Breast epithelium (tissue), 4 donors: ENCODE measurements at places on chromosomes 4 and X.

GRCh38 chr4:61638591-61638990 lies 438.5 kb downstream of the ADGRL3 start:
- no peaks in the 10 kb centered on the region for H3K4me1 ChIP-seq
- no peaks in the 10 kb centered on the region for H3K36me3 ChIP-seq
- DNase-seq: no peak
- no peak overlapping the region for H3K27ac ChIP-seq
- H3K27me3 ChIP-seq: no peaks in the 10 kb centered on the region

GRCh38 chrX:20461576-20461975 lies 194.9 kb upstream of the RPS6KA3 start:
- no peak overlapping the region for H3K4me3 ChIP-seq
- H3K4me1 ChIP-seq: no peaks in the 10 kb centered on the region
- no peak for DNase-seq
- H3K36me3 ChIP-seq: no peaks in the 10 kb centered on the region

DNA sequence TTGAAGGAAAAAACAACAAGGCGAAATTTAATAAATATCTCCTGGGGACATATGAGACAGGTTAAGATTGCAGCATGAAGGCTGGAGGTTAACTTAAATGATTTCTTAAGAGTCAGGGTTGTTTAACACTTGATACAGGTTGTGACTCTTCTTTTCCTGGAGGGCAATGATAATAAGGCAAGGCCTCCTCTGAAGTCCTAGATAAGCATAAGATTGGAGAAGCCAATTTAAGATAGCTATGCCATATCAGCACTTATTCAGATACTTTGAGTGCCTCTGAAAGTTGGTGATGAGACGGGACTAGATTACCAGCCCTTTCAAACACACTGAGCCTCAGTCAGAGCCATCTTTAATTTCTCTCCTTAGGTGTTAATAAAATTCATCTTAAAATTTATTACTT lies 350.8 kb downstream of the FBXO8 start:
- no peak overlapping the region for H3K4me3 ChIP-seq
- H3K27me3 ChIP-seq: no peaks in the 10 kb centered on the region
- no peaks in the 10 kb centered on the region for H3K36me3 ChIP-seq

DNA sequence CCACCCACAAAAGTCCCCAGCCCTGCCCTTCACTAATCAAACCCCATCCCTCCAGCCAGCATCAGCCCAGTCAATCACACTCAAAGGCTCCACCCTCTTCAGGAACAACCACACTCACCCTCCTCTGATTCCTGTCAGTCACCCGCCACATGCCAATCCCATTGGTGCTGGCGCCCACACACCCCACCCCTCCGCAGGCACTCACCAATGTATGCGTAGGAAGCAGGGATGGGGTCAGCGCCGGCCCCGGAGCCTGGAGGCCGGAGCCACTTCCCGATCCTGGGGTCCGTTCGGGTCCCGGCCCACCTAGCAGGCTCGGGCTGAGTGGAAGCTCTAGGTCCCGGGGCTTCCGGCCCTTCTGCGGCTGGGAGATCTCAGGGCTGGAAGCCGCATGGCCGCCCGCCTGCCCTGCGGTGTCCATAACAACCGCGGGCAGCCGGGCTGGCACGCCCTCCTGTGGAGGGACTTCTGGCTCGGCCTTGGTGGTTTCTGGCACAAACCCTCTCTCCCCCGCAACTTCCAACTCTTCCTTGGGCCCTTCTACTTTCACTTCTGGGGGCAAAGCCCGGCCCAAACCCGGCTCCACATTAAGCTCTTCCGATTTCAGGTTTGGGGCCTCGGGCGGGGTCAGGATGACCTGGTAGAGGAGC lies 7.9 kb upstream of the CFP start:
- no peak overlapping the region for H3K27ac ChIP-seq
- H3K27me3 ChIP-seq: peaks cover 4% of the 10 kb centered on the region
- H3K4me1 ChIP-seq: no peaks in the 10 kb centered on the region
- no peaks in the 10 kb centered on the region for H3K36me3 ChIP-seq
- no peak overlapping the region for H3K4me3 ChIP-seq

DNA sequence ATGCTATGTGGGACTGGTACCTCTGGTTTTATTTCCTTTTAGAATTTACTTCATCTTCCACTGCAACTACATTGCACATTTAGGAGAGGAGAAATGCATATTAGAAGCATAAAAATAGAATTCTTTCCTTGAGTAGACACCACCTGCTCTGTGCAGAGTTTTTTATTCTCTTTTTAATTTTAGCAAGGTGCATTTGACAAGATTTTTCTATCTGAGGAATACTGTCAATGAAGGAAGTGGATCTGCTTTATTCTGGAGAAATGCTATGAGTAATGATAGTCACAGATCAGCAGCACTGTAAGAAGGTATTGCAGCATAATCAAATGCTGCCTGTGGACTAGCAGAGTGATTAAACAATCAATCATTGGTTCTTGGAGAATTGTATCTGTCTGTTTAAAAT lies 1038.3 kb downstream of the RAPGEF2 start:
- H3K27ac ChIP-seq: no peak overlapping the region
- H3K27me3 ChIP-seq: no peaks in the 10 kb centered on the region
- DNase-seq: no peak
- H3K4me3 ChIP-seq: no peak overlapping the region

DNA sequence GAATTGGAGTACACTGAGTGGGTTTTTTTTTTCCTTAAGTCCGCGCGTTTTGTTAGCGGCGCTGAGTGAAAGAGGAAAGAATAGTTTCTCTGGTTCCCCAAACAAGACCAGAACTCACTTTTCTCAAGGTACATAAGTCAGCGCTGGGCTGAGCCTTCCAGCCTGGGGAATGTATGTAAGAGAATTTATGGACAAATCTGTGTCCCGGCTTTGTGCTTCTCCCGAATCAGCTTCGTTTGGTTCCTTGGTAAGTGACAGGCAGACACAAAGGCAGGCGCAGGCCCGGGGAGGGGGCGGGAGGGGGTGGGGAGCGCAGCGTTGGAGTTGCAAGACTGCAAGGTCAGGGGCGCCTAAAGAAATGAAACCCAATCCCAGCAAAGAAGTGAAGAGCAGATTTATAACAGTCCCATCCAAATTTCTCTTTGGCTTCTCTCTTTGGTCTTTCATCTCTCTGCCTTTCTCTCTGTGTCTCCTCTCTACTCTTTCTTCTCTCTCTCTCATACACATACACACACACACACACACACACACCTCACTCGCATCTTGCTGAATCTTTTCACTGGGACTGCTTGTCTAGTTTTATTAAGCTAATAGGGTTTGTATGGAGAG lies 981 bp downstream of the TET2 start:
- peaks cover 7% of the 10 kb centered on the region for H3K4me1 ChIP-seq
- H3K27me3 ChIP-seq: no peaks in the 10 kb centered on the region
- H3K27ac ChIP-seq: peak overlapping the region; percentile 81
- no peaks in the 10 kb centered on the region for H3K36me3 ChIP-seq
- no peak for DNase-seq
- peak overlapping the region; percentile 69 for H3K4me3 ChIP-seq

DNA sequence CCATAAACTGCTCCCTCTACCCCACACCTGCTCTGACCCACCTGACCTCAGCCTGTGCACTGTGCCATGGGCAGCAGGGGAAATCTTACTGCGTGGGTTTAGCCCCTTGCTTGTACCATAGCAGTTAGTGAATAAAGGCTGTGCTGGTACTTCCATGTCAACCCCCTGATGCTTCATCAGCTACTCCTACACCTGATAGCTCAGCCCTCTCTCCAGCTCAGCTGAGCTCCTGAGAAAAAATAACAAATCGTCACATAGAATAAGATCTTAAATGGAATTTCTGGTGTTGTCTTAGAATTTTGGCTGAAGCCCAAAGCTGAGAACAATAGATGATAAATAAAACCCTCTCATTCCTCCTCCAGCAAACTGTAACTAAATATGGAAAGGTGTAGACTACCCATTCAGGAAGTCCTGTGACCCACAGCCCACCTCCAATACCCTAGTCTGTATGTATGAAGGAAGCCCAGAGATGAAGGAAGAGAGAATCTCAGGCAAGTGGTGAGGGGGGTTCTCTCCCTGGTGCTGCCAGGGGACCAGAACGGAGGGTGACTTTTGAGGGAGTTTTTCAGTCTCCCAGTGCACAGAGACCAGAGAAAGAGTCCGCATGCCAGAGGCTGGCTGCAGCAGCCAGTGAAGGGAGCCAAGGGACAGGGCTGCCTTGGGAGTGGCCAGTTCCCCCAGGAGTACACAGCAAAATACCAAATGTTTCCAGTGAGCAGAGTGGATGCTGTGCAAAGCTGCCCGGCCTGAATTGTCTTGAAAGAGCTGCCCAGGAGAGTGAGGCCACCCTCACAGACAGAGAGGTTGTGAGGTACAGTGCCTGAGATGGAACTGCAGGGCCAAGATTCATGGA lies 227.3 kb downstream of the QDPR start:
- H3K4me3 ChIP-seq: no peak overlapping the region
- no peak overlapping the region for H3K27ac ChIP-seq
- no peak for DNase-seq
- no peaks in the 10 kb centered on the region for H3K36me3 ChIP-seq
- no peaks in the 10 kb centered on the region for H3K27me3 ChIP-seq

GRCh38 chr4:90950385-90950841 lies 823.2 kb downstream of the CCSER1 start:
- H3K4me3 ChIP-seq: no peak overlapping the region
- H3K27me3 ChIP-seq: no peaks in the 10 kb centered on the region
- no peaks in the 10 kb centered on the region for H3K36me3 ChIP-seq
- H3K27ac ChIP-seq: no peak overlapping the region

DNA sequence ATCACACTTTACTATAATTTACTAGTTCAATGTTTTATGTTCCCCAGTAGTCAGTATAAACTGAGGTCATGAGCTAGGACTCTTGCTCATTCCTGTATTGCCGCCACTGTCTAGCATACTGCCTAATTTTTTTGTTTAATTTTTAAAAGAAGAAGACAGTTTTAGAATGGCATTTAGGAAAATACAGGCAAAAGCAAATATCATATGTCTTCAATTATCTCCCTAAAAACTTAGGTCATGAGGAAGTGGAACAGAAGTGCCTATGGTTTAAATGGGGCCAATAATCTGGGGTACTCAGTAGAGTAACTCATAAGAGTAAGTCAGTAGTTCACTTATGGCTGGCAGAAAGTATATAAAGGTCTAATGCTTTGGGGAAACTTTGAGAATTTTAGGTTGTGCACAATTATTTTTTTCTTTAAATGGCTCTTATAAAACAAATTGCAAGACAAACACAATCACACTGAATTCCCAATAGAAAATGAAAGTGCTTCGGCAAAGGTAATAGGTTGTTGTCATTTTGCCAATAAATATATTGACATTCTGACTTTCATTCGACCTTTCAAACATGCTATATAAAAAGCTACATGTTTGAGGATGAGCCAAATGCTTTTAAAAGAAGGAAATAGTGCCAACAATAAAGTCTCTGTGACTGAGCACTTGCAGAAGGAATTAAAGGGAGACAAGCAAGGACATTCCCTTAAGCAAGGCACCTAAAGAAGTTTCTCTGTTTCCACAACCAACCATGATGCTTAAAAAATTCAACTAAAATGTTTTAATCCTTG lies 390.1 kb downstream of the PDGFC start:
- peak overlapping the region; percentile 4 for H3K27ac ChIP-seq
- peaks cover 14% of the 10 kb centered on the region for H3K4me1 ChIP-seq
- no peak for DNase-seq
- no peak overlapping the region for H3K4me3 ChIP-seq
- H3K36me3 ChIP-seq: no peaks in the 10 kb centered on the region

GRCh38 chr4:4919927-4920326 lies 60.5 kb downstream of the MSX1 start:
- H3K36me3 ChIP-seq: no peaks in the 10 kb centered on the region
- H3K27ac ChIP-seq: no peak overlapping the region
- no peaks in the 10 kb centered on the region for H3K27me3 ChIP-seq
- no peak for DNase-seq

DNA sequence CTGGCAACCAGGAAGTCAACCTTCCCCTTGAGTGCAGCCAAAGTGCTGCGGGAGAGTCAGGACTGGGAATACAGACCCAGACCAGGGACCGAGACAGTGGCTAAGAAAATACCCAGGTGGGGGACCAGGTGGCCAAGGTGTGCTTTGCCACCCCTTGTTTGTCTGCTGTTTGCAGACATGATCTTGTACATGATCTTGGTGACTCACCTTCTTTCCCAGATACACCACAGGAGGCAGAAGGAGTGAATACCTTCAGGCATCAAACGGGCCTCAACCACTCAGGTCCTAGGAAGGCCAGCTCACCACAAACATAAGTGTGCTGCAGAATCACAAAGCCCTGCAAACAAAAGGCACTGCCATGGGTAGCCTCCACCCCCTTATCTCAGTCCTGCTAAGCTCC lies 62.0 kb downstream of the CNGA2 start:
- no peak overlapping the region for H3K4me3 ChIP-seq
- no peak for DNase-seq
- H3K27ac ChIP-seq: no peak overlapping the region
- no peaks in the 10 kb centered on the region for H3K36me3 ChIP-seq

GRCh38 chrX:135591871-135592270 lies 71.4 kb downstream of the INTS6L start:
- H3K27me3 ChIP-seq: no peaks in the 10 kb centered on the region
- H3K36me3 ChIP-seq: no peaks in the 10 kb centered on the region
- H3K4me1 ChIP-seq: no peaks in the 10 kb centered on the region
- H3K27ac ChIP-seq: no peak overlapping the region
- no peak for DNase-seq

- H3K36me3 ChIP-seq: no peaks in the 10 kb centered on the region
- H3K27ac ChIP-seq: no peak overlapping the region
- no peak for DNase-seq
- no peaks in the 10 kb centered on the region for H3K27me3 ChIP-seq
- no peaks in the 10 kb centered on the region for H3K4me1 ChIP-seq
These were observed 291.6 kb upstream of the ARSJ start for GRCh38 chr4:114271031-114271430.

GRCh38 chrX:134452596-134452995 lies 7.4 kb upstream of the HPRT1 start:
- no peak overlapping the region for H3K4me3 ChIP-seq
- H3K36me3 ChIP-seq: no peaks in the 10 kb centered on the region
- peaks cover 11% of the 10 kb centered on the region for H3K27me3 ChIP-seq
- H3K27ac ChIP-seq: no peak overlapping the region
- no peaks in the 10 kb centered on the region for H3K4me1 ChIP-seq
- no peak for DNase-seq

DNA sequence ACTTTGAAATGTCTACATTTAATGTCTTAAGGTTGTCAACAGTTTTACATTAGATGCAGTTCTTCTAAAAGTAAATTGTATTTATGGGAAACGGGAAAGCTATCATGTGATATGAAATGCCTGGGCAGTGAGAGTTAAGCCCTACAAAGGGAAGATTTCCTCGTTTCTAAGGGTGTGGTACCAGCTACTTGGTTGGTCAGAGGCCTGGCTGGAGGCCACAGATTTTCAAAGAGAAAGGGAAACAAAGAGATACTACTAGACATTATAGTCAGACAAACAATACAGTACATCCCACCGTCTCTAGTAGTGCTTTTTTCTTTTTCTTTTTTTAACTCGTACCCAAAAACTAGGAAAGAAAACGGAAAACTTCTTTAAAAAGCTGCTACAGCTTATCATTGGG lies 467.8 kb downstream of the PCDH7 start:
- H3K4me1 ChIP-seq: no peaks in the 10 kb centered on the region
- no peak overlapping the region for H3K27ac ChIP-seq

- no peak for DNase-seq
- no peak overlapping the region for H3K4me3 ChIP-seq
- H3K36me3 ChIP-seq: no peaks in the 10 kb centered on the region
- no peaks in the 10 kb centered on the region for H3K4me1 ChIP-seq
- no peak overlapping the region for H3K27ac ChIP-seq
These were observed 96.3 kb upstream of the ENPP6 start for GRCh38 chr4:184313702-184314659.

- H3K36me3 ChIP-seq: no peaks in the 10 kb centered on the region
- H3K4me3 ChIP-seq: no peak overlapping the region
- DNase-seq: no peak
- no peak overlapping the region for H3K27ac ChIP-seq
These were observed 21.9 kb downstream of the BMP3 start for GRCh38 chr4:81052119-81053068.

- no peaks in the 10 kb centered on the region for H3K4me1 ChIP-seq
- DNase-seq: no peak
- H3K27me3 ChIP-seq: no peaks in the 10 kb centered on the region
- no peak overlapping the region for H3K27ac ChIP-seq
- H3K36me3 ChIP-seq: no peaks in the 10 kb centered on the region
These were observed 112.8 kb downstream of the KDR start for GRCh38 chr4:55012363-55013230.
